ELR (cell line): ENCODE measurements at places on chromosomes 2 and 18.

- peak; percentile 74 for DNase-seq
These were observed 98.2 kb upstream of the B3GNT7 start for GRCh38 chr2:231297108-231297908.

GRCh38 chr2:214730800-214731407 is 78.6 kb downstream of the BARD1 start:
- no peak for DNase-seq

- DNase-seq = peak; percentile 45
These were observed 1.5 kb downstream of the RHOB start for GRCh38 chr2:20448246-20448976.

DNA sequence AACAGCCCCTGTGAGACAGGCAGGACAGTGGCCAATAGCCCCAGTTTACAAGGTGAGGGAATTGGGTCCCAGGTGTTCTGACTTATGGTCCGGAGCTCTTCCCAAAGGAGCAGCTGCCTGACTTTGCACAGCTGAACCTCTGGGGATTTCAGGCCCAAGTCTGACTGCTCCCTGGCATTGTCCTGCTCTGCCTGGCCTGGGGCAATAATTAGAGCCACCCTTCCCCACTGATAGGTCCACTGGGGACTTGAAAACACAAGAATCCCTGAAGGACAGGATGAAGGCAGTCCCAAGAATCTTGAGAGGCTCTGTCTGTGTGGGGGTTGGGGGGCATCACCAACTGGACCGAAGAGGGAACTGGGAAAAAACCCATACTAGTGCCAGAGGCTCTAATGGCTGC is 3.7 kb upstream of the FEV start:
- no peak for DNase-seq

- DNase-seq = peak; percentile 55
These were observed 168.2 kb downstream of the KCNS3 start for GRCh38 chr2:18046558-18047212.

- DNase-seq = no peak
These were observed 901.9 kb upstream of the KLHL29 start for GRCh38 chr2:22483036-22483435.

- no peak for DNase-seq
These were observed 51.9 kb downstream of the ACSL3 start for GRCh38 chr2:222912776-222913175.

- no peak for DNase-seq
These were observed 40.5 kb downstream of the ANO7 start for GRCh38 chr2:241228860-241229516.

DNA sequence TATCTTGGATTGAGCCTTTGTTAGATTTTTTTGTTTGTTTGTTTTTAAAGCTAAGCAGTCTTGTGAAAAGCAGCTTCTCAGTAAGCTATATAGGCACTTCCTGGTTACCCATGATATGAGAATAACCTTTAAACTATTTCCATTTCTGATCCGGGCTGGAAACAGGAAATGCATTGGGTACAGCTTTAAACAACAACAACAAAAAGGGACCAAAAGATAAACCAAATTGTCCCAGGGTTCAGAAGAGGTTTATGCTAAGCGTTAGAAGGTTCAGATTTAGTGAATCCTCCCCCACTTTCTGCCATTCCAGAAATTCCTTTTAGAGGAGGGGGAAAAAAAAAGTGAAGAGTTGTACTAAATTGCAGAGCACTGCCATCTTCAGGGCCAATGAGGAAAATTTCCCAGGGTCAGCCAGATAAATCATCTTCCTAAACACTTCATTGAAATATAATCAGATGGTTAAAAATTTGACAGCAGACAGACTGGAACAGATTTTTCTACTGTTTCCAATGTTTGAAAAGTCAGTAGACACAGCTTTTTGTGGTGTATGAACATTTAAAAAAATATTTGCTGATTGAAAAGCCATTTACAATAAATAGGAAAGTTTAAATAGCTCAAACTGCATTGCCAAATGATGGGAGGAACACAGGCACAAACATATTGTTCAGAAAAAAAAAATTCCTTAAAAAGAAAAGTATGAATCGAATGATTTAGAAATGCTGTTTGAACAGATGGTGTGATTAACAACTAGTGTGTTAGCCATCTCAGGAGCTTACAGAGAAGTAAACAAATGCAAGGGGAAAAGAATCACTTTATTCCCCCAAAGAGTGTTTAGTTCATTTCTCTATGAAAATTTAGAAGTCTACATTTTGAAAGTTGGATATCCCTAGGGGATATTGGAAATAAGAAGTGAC is 189.9 kb upstream of the TANK start:
- DNase-seq = peak; percentile 80

DNA sequence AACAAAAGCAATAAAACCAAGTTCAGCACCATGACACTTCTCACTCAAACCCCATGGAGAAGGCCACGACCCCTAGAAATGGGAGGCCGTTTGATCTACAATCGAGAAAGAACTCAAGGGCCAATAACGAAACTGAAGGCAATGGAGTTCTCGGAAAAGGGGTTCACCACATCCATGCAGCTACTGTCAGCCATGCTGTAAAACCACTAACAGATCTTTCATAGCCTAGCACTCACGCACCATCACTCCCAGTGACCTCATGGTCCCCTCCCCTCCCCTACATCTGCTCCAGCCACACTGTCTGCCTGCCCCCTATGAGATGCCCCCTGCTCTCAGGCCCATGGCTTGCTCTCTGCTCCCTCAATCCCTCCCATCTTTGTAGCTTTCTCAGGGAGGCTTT is 135.3 kb downstream of the TMEM163 start:
- no peak for DNase-seq

DNA sequence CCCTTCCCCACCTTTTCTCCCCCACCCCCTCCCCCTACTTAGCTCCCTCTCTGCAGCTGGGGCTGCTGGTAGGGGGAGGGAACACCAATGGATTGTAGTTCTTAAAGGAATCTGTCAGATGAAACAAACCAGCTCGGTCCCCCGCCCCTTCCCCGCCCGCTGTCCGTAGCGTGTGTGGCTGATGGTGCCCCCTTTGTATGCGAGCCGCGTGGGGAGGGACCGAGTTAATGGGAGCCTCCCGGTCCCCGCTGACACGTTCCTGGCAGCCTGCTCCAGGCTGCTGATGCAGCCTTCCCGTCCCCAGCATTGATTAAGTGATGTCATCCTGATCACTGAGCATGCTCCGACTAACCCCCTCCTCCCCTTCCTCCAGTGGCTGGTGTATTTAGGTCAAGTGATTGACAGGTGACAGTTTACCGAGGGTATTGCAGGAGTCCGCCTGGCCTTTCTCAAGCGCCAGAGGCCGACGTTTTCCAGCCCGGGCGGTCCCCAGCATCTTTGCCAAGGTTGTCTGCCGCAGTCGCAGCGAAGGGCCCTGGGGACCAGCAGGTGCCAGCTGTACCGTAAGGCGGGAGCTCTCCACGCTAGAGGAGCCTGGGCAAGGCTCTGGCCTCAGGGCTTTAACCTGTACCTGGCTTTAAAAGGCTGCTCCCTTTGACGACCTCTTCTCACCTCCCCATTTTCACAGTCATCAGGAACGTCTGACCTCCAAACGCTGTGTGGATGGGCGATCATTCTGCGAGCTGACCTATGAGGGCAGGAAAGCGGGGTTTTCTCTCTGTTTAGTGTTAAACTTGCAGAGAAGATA is 1.8 kb downstream of the KIF5C start:
- DNase-seq = no peak

DNA sequence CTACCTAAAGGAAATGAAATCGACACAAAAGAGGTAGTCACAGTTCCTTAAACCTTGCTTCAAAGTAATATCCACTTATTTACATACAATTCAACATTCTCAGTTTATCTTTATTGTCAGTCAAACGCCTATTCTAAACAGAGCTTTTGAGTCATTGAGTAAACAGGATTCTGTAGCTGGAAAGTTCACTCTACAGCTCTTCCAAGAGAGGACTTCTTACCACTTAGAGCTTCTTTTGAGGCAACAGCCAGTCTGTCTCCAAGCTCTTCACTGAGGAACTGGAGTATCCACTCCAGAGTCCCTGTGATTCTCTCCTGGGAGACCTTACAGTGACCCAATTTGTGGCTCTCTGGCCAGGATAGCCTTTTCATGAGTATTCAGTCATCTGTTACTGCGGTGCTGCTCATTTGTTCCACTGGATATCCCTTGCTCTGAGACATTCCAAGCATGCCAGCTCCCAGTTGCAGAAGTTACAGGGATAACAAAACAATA is 210.9 kb upstream of the OSR1 start:
- peak; percentile 29 for DNase-seq
